NCI-H2081 (cell line): ENCODE measurements at places on chromosomes 16 and 17.

- DNase-seq = no peak
These were observed 87.4 kb downstream of the ANKRD11 start for GRCh38 chr16:89402962-89403361.

DNA sequence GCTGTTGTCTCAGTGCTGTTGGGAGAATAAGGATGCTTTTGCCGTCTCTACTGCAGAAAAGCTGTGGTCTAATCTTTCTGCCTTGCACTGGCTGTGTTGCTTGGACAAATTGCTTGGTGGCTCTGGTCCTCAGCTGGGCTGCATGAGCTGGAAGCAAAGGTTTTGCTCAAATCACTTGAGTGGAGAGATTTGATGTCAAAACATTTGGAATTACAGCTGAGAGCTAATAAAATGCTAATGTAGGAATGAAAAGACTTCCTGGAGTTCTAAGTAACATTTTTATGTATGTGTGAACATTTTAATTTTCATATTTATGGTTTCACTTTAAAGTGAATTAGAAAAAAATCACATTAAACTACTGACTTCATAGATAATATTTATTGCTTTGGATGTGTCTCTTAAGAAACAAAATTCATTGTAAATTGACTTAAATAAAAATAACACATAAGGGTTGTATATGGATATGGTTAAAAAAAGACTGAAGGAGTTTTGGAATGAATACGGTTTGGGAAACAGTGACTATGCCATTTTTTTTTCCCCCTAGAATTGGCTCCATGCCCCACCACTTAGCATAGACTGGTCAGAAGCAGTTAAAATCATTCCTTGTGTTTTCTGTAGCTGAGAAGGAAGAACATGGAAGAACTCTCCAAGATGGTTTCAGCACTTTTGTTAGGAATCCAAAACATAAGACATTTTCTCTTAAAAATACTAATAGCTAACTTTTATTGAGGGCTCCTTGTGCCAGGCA is 39.2 kb upstream of the FAM20A start:
- no peak for DNase-seq

DNA sequence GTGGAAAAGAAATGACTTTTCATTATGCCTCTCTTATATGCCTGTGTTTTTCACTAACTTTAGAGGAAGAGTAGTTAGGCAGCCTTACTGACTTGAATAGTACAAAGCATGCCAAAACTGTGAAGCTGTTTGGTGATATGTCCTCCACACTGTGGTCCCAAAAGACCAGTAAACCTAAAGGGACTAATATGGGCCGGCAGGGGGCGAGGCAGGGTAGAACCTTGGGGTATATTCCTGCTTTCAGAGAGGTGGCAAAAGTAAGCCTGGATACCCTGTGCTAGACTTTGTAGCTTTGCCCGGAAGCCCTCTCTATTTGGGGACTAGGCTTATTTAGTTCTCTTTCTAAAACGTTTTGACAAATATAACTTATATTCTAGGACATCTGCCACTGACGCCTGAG is 36.5 kb upstream of the VWA3A start:
- no peak for DNase-seq

DNA sequence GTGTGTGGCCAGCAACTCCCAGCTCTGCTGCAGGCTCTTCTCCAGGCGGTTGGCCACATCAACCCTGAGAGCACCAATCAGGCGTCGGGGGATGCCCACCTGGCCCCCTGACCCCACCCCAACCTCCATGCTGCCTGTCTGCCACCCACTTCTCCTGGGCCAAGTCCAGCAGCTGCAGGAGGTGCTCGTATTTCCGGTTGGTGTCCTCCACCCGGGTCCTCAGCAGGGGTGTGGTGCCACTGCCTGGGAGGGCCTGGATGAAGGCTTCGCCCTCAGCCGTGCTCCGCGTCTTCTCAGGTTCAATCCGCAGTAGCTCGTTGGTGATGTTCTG is 44.6 kb downstream of the UBN1 start:
- DNase-seq = no peak

- no peak for DNase-seq
These were observed 130.2 kb upstream of the CHMP6 start for GRCh38 chr17:80861418-80861815.

- no peak for DNase-seq
These were observed 86.2 kb upstream of the CREBBP start for GRCh38 chr16:3966681-3967080.

GRCh38 chr17:81335773-81336157 is 40.7 kb upstream of the SLC38A10 start:
- DNase-seq = no peak

DNA sequence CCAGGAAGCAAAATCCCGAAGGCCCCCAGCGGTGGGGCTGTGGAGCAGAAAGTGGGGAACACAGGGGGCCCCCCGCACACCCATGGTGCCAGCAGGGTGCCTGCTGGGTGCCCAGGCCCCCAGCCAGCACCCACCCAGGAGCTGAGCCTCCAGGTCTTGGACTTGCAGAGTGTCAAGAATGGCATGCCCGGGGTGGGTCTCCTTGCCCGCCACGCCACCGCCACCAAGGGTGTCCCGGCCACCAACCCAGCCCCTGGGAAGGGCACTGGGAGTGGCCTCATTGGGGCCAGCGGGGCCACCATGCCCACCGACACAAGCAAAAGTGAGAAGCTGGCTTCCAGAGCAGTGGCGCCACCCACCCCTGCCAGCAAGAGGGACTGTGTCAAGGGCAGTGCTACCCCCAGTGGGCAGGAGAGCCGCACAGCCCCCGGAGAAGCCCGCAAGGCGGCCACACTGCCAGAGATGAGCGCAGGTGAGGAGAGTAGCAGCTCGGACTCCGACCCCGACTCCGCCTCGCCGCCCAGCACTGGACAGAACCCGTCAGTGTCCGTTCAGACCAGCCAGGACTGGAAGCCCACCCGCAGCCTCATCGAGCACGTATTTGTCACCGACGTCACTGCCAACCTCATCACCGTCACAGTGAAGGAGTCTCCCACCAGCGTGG is 6.5 kb downstream of the CBX2 start:
- DNase-seq = no peak

DNA sequence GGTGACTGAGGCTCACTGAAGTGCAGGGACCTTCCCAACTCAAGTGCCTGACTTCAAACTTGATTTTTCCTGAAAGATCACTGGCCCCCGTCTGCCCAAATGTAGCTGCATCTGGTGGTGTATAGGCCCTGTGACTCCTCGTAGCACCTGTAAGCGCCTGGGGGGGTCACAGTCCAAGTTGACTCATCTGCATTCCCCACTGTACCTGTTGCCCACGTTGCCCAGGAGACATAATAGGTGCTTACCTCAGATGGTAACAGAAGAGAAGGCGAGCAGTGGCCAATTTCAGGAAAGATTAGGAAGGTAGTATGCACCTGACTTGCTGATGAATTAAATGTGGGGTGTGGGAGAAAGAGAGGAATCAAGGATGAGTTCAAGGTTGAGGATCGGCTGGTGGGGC is 44.1 kb upstream of the EMP2 start:
- no peak for DNase-seq

DNA sequence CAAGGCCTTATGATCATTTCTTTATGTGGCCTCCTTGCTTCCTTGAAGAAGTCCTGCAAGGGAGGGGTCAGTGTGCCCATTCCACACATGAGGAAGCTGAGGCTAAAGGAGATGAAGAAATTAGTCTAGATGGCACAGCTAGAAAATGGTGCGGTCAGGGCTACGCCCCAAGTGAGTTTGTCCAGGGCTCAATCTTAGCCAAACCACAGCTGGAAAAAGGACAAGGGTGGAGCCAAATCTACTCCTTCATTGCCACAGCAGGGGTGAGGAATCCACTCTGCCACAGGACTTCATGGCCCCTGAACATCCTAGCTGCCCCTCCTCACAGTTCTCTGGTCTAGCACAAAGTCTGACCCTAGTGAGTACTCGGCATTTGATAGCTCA is 16.2 kb downstream of the BEAN1 start:
- DNase-seq = no peak

- DNase-seq = peak; percentile 56
These were observed 5.7 kb upstream of the VEZF1 start for GRCh38 chr17:57993471-57994365.

- DNase-seq = no peak
These were observed 6.2 kb upstream of the DLX4 start for GRCh38 chr17:49962599-49963308.

DNA sequence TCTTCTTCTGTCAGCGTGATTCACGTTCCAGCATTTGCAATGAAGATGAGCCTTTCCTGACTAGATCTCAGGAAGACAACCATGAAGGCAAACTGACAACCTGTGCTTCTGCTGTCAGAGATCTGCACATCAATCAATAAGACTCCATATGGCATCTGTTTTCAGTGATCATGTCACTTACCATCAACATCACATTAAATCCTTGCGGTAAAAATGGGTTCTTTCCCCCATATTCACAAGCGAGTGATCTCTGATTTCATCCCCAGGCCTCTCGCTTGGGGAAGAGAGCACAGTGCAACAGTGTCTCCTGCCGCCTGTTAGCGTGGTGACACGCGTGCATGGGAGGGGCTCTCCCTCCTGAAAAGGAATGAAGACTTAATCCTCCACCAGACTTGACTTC is 11.1 kb downstream of the NACA2 start:
- DNase-seq = no peak

DNA sequence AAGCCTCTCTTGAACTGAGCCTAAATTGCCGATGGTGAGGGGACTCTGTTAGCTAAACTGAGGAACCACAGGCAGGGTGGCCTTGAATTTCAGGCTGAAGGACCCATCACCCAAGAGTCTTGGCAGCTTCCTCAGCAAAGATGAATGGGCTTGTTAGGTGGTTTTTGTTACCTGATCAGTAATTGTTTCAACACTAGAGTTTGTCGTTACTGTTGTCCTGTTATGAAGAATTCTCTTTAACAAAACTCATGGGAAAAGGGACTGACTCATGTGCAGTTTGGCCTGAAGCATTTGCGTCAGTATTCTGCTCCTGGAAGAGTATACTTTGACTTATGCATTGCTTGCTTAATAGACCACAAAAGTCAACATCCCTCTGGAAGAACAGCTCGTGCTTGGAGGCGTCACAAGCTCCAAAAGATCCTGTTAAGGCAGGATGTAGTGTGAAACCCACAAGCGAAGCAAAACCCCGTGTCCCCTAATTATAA is 206.0 kb downstream of the IRX3 start:
- no peak for DNase-seq

- no peak for DNase-seq
These were observed 523 bp downstream of the KCTD2 start for GRCh38 chr17:75047398-75048098.

DNA sequence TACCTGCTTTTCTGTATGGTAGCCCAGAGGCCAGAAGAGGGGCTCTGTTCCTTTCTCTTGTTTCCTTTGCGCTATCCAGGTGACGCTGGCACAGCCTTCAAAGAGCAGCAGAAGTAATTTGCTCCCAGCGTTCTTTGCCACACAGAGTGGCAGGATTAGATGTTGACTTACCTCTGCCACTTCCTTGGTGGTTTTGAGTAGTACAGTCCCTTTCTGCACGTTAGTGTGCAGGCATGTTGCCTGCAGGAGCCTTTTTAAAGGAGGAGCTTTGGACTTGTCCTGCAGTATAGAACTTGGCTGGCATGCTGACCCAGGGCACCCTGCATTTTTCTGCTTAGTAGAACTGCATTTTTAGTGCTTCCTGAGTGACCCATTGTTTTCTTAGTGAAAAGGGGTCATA is at the start of gene ABCC11:
Gene ABCC11, minus strand, starts transcription at position 229 of the 400 bp plus-strand sequence. CDS start 15,618 bp downstream, outside the sequence.
- no peak for DNase-seq

DNA sequence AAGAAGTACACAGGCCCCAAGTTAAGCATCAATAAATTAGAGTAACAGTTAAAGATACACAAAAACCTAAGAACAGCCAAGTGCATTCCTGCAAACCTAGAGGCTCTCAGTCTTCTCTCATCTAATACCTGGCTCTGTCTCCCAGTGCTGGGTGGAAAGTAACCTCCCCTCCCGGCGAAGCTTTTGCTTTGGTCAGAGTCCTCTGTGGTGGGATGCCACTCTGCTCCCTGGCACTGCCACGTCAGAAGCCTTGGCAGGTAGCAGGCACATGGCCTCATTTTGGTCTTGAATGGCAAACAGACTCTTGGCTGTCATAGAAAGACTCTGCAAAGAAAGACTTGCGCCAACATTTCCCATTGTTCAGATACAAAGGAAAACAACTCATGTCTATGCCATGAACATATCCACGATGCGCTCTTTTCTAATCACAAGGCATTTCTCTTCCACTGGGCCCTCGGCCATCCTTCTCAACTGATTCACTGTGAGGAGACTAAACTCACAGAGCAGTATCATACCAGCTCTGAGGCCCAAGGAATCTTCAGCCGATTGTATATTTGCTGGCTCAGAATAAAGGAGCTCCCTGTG is 21.2 kb downstream of the MTHFSD start:
- DNase-seq = no peak

- DNase-seq = peak; percentile 29
These were observed 108.1 kb downstream of the SOCS1 start for GRCh38 chr16:11147754-11148444.

- DNase-seq = no peak
These were observed 17.3 kb downstream of the MGRN1 start for GRCh38 chr16:4641895-4642294.

GRCh38 chr17:39208136-39208535 is 8.1 kb downstream of the RPL19 start:
- no peak for DNase-seq

DNA sequence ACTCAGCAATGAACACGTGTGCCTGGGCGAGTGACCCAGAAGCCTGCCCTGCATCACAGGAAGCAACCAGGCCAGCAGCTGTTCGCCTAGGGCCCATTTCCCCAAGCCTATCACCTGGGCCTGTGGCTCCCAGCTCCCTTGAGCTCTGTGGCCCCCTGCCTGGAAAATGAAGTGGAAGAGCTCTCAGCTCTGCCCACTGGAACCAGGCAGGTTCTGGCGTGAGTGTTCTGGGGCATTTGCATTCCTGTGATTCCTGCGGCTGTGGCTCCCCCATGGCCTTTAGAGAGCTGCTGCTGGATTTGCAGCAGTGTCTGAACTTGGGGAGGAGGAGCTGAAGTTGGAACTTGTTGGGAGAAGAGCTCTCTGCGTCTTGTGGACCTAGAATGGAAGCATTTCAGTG is 22.8 kb downstream of the PGS1 start:
- DNase-seq = no peak

- no peak for DNase-seq
These were observed 20.3 kb downstream of the HASPIN start for GRCh38 chr17:3744014-3744413.

- DNase-seq = no peak
These were observed 2.0 kb upstream of the ORAI3 start for GRCh38 chr16:30946671-30947540.

- no peak for DNase-seq
These were observed 195.1 kb downstream of the CCDC182 start for GRCh38 chr17:57550016-57550415.

DNA sequence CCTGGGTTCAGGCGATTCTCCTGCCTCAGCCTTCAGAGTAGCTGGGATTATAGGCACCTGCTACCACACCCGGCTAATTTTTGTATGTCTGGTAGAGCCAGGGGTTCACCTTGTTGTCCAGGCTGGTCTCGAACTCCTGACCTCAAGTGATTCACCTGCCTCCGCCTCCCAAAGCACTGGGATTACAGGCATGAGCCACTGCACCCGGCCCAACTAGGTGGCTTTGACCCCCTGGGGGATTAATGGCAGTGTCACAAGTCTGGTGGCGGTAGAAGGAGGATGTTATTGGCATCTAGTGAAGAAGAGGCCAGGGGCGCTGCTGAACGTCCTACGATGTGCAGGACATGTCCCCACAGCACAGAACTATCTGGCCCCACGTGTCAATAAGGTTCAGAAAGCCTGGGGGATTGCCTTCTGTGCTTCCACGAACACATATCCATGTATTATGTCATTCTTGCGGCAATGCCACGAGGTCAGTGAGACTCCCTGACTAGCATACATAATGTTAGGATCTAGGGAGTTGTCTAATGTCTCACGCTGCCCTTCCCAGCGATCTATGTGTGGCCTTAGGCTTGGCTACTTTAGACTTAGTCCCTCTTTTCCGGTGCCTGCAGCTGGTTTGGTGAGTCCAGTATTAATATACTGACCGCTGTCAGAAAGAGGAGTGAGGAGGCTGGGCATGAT is 75.8 kb downstream of the ABCC6 start:
- no peak for DNase-seq
